MCF 10A (cell line): ENCODE measurements at places on chromosomes 2 and 18. TPM values are rescaled to one million over a fixed set of nuclear protein-coding genes. Genes with fewer than 3 reads are reported as not detected.

The COL6A3 gene
- total RNA-seq, result 0.19 and 0.61 TPM in 2 replicates

The DPYSL5 gene
- not detected in 2 replicates for total RNA-seq

The FOXD4L1 gene
- 0.63 and 0.98 TPM in 2 replicates for total RNA-seq

The TCF23 gene
- total RNA-seq, result not detected in 2 replicates

The SERPINB12 gene
- not detected in 2 replicates for total RNA-seq

The SAG gene
- total RNA-seq, result not detected in 2 replicates

The OXER1 gene
- not detected in 2 replicates for total RNA-seq

The COLEC12 gene
- total RNA-seq, result 0.05 TPM in 1 of 2 replicates, not detected in the other

The ASIC4 gene
- total RNA-seq, result 0.17 TPM in 1 of 2 replicates, not detected in the other

The DUSP2 gene
- total RNA-seq, result 1.3 and 3.3 TPM in 2 replicates

The PLGLB2 gene
- 1.1 and 1.3 TPM in 2 replicates for total RNA-seq

The TOGARAM2 gene
- 0.16 TPM in 1 of 2 replicates, not detected in the other for total RNA-seq

The PAIP2B gene
- 1.4 and 1.8 TPM in 2 replicates for total RNA-seq

The KIF5C gene
- total RNA-seq, result 0.10 and 0.21 TPM in 2 replicates

- H3K4me1 ChIP-seq, result no peaks in the 10 kb centered on the region
- H3K27me3 ChIP-seq, result no peaks in the 10 kb centered on the region
- no peak overlapping the region for H3K4me3 ChIP-seq
- no peaks in the 10 kb centered on the region for H3K36me3 ChIP-seq
- no peak overlapping the region for H3K27ac ChIP-seq
Observed at GRCh38 chr2:22880161-22880560, 504.8 kb upstream of the KLHL29 start.

DNA sequence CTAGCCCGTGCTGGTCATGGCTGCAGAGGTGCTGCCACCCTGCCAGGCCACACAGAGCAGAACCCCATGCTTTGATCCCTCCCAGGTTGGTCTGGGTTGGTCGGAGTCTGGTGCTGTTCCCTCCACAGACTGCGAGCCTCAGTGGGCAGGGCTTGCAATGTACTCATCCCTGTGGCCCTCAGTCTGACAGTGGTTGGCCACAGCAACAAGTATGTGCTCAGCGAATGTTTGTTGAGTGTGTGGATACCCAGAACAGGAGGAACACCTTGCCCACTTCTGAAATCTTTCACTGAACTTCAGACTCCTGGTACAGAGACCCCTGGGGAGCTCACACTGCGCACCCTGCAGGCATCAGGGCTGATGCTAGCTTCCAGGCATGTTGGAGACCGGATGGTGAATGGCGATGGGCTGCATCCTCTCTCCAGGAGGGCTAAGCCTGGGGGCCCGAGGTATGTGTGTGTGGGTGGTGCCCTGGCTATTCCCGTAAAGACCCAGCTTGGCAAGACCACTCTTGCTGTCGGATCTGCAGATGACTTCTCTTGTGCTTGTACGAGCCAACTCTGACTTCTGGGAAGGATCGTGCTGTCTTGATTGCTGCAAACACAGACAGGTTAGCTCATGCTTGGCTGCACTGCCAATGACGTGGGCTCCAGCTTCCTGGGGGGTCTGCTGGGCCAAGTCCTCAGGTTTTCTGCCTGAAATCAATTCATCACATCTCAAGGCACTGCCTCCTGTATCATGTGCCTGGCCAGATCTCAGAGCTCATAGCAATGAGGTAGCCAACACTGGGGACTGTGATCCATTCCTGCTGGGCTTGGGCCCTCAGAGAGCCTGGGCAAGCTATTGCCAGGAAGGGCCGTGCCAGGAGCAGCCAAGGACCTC, 43.7 kb downstream of the RHOB start:
- H3K4me3 ChIP-seq, result no peak overlapping the region
- no peaks in the 10 kb centered on the region for H3K4me1 ChIP-seq
- peak; percentile 93 for DNase-seq
- no peaks in the 10 kb centered on the region for H3K36me3 ChIP-seq
- no peaks in the 10 kb centered on the region for H3K27me3 ChIP-seq
- no peak overlapping the region for H3K27ac ChIP-seq

DNA sequence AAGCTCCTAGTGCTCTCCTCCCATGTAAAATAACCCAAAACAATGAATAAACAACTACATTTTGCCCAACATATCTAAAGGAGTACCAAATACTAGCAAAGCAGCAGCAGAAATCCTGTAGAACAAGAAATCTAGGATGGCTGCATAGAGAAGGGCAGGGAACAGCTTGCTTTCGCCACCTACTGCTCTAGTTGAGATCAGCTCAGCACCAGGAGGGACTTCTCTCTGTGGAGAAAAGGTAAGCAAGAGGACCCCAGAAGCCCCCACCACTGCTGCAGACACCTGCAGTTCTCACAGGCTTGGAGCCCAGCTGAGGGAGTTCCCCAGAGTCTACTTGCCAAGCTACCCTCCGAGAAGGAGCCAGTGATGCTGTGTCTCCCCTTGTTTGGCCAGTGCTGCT, 243.0 kb upstream of the CHST9 start:
- H3K4me3 ChIP-seq, result no peak overlapping the region
- no peak for DNase-seq
- no peaks in the 10 kb centered on the region for H3K36me3 ChIP-seq

DNA sequence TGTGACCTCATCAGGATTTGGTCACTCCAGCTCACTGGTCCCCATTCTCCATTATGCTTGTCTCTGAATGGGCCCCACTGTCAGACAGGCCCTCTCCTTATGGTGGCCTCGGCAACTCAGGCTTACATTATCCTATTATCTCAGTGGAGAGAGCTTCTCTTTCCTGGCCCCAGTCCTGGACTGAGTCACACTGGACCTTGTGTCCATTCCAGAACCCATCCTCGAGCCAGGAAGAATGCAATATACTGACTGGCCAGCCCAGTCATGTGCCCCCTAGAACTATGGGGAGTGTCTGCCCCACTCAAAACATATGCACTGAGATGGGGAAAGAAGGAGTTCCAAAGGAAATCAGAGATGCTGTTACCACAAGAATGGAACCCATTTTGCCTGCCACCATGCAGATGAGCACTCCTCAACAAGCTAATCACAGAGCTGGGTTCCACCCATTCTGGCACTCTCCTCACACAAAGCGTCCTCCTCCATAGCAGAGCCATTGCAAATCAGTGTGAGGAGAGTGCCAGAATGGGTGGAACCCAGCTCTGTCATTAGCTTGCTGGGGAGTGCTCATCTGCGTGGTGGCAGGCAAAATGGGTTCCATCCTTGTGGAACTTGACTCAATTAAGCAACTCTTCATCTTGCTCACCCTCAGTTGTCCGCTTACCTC, 71.9 kb downstream of the CHRNA1 start:
- H3K36me3 ChIP-seq, result no peaks in the 10 kb centered on the region
- H3K4me3 ChIP-seq, result no peak overlapping the region
- H3K4me1 ChIP-seq, result peaks cover 11% of the 10 kb centered on the region
- H3K27me3 ChIP-seq, result no peaks in the 10 kb centered on the region
- DNase-seq, result no peak
- H3K27ac ChIP-seq, result no peak overlapping the region

GRCh38 chr18:28875059-28875458, 698.1 kb upstream of the CDH2 start:
- no peak overlapping the region for H3K4me3 ChIP-seq
- H3K27me3 ChIP-seq, result no peaks in the 10 kb centered on the region
- H3K36me3 ChIP-seq, result no peaks in the 10 kb centered on the region
- no peaks in the 10 kb centered on the region for H3K4me1 ChIP-seq
- no peak for DNase-seq
- no peak overlapping the region for H3K27ac ChIP-seq

GRCh38 chr18:49839012-49839411, 25.7 kb upstream of the ACAA2 start:
- H3K36me3 ChIP-seq, result no peaks in the 10 kb centered on the region
- H3K27ac ChIP-seq, result peak overlapping the region; percentile 77
- peak; percentile 83 for DNase-seq
- peaks cover 22% of the 10 kb centered on the region for H3K4me1 ChIP-seq
- no peak overlapping the region for H3K4me3 ChIP-seq
- no peaks in the 10 kb centered on the region for H3K27me3 ChIP-seq

DNA sequence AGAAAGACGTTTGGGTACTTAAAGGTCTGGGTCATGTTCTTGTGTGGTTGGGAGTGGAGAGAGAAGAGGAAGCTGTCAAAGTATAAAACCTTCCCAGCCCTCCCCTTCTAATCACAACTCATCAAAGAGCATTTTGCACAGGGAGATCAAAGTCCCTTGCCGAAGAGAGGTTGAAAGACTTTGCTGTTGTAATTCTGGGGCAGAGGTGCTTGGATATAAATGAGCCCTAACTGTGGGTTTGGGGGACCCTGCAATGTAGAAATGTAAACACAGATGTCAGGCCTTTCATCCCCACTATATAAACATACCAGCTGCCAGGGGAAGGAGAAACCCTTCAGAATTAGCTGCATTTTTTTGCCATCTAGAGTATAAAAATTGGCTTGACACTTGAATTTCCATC, 182.1 kb downstream of the ETAA1 start:
- H3K4me3 ChIP-seq, result no peak overlapping the region
- H3K27ac ChIP-seq, result no peak overlapping the region
- H3K4me1 ChIP-seq, result peaks cover 3% of the 10 kb centered on the region
- no peak for DNase-seq
- no peaks in the 10 kb centered on the region for H3K36me3 ChIP-seq

DNA sequence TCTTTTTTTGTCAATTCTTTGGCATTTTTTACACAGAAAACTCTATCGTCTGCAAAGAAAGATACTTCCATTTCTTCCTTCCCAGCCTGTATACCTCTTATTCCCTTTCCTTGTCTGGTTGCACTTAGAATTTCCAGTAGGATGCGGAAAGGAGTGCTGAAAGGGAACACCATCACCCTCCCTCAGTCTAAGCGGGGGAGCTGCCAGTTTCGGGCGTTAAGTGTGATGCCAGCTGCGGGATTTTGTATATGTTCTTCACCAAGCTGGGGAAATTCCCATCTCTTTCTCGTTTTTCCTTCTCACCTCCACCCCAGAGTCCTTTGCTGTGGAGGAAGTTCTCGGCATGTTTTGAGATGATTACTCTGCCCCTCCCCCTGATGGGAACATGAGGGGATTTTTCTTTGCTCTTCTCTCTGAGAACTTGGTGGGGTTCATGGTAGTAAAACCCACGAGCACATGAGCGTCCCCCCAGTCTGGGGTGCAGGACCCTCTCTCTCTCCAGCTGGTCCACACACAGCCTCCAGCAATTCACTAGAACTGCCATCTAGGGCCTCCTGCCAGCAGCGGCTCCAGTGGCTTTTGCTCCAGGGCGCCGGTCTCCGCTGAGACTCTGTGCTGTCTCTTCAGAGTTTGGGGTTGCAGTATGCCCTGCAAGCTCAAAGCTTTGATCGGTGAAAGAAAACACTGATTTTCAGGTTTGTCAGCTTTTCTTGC, 15.5 kb downstream of the AQP12A start:
- H3K4me1 ChIP-seq, result no peaks in the 10 kb centered on the region
- H3K36me3 ChIP-seq, result no peaks in the 10 kb centered on the region
- no peak overlapping the region for H3K27ac ChIP-seq
- DNase-seq, result no peak
- no peak overlapping the region for H3K4me3 ChIP-seq
- H3K27me3 ChIP-seq, result peaks cover 90% of the 10 kb centered on the region

GRCh38 chr18:69580107-69580506, 179.4 kb downstream of the DOK6 start:
- H3K36me3 ChIP-seq, result no peaks in the 10 kb centered on the region
- no peak overlapping the region for H3K27ac ChIP-seq
- peaks cover 8% of the 10 kb centered on the region for H3K27me3 ChIP-seq
- no peak overlapping the region for H3K4me3 ChIP-seq

GRCh38 chr2:128260239-128261138, 58.2 kb downstream of the HS6ST1 start:
- H3K27me3 ChIP-seq, result no peaks in the 10 kb centered on the region
- no peak overlapping the region for H3K4me3 ChIP-seq
- H3K4me1 ChIP-seq, result no peaks in the 10 kb centered on the region
- peak; percentile 78 for DNase-seq
- no peaks in the 10 kb centered on the region for H3K36me3 ChIP-seq

- DNase-seq, result no peak
- H3K36me3 ChIP-seq, result no peaks in the 10 kb centered on the region
- no peak overlapping the region for H3K4me3 ChIP-seq
- H3K27ac ChIP-seq, result no peak overlapping the region
Observed at GRCh38 chr18:35189510-35189909, 51.3 kb upstream of the ZNF397 start.

DNA sequence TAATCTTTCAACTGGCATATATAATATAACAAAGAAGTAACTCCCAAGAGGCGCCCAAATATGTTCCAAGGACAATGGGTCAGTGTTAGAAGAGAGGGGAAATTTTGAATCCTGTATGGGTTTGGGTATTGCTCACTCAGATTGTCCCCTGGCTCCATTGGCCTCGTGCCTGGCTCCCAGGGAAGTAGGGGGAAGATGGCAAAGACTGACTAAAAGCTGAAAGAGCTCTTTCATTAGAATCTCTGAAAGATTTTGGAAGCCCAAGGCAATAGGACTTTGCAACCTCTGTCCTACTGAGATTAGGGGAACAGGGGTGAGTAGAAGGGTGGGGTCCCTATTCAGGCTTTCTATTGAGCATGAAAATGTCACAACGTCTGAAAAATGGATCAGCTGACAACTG, 1272.8 kb upstream of the ZEB2 start:
- H3K4me1 ChIP-seq, result peaks cover 9% of the 10 kb centered on the region
- DNase-seq, result no peak
- H3K36me3 ChIP-seq, result no peaks in the 10 kb centered on the region
- H3K27ac ChIP-seq, result no peak overlapping the region

GRCh38 chr2:151733771-151734672, at the start of gene NEB:
Gene NEB (minus strand): TSS chr2:151734476. CDS start chr2:151733156, 1,320 bp downstream.
- no peak within 1 kb of the TSS for H3K4me3 ChIP-seq
- no peak for DNase-seq
- no peaks in the 10 kb centered on the region for H3K36me3 ChIP-seq
- H3K4me1 ChIP-seq, result no peaks in the 10 kb centered on the region
- no peak within 1 kb of the TSS for H3K27ac ChIP-seq

DNA sequence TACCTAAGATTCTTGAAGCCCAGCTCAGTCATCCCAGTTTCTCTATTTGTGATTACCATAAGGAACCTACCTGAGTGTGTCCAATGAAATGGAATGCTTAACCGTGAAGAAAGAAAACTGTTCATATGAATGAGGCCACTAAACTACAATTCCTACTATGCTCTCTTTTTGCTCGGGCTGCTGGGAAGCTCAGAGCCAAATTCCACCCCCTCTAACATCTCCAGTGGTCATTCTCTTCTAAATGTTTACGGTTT, 8.3 kb downstream of the MYCN start:
- peaks cover 10% of the 10 kb centered on the region for H3K27me3 ChIP-seq
- H3K4me1 ChIP-seq, result no peaks in the 10 kb centered on the region
- no peak overlapping the region for H3K27ac ChIP-seq
- no peak overlapping the region for H3K4me3 ChIP-seq
- H3K36me3 ChIP-seq, result no peaks in the 10 kb centered on the region
- DNase-seq, result no peak

- H3K27ac ChIP-seq, result no peak overlapping the region
- H3K36me3 ChIP-seq, result no peaks in the 10 kb centered on the region
- no peak overlapping the region for H3K4me3 ChIP-seq
- no peaks in the 10 kb centered on the region for H3K27me3 ChIP-seq
- no peak for DNase-seq
- no peaks in the 10 kb centered on the region for H3K4me1 ChIP-seq
Observed at GRCh38 chr18:57220480-57220879, 73.6 kb downstream of the BOD1L2 start.

DNA sequence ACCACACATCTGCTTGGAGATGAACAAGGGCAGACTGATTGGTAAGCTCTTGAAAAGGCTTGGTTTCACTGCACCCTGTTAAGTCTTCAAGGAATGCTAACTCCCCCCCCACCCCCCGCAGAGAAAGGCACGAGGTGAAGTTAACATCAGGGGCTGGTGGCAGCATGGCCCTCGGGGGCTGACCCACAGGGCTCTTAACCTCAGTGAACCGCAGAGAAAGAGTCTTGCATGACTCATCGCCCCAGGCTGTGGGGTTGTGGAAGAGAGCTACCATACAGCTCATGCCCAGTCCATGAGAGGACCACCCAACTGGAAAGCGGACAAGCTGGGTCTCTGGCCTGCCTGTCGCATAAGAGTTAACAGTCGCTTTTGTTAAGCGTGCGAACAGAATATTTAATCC, 10.6 kb upstream of the CEP68 start:
- no peak overlapping the region for H3K27ac ChIP-seq
- no peaks in the 10 kb centered on the region for H3K4me1 ChIP-seq
- H3K27me3 ChIP-seq, result no peaks in the 10 kb centered on the region
- no peak overlapping the region for H3K4me3 ChIP-seq
- DNase-seq, result no peak
